IMR-90 (cell line): ENCODE measurements at places on chromosomes 7 and 10. TPM values are rescaled to one million over a fixed set of nuclear protein-coding genes. Genes with fewer than 3 reads are reported as not detected.

DNA sequence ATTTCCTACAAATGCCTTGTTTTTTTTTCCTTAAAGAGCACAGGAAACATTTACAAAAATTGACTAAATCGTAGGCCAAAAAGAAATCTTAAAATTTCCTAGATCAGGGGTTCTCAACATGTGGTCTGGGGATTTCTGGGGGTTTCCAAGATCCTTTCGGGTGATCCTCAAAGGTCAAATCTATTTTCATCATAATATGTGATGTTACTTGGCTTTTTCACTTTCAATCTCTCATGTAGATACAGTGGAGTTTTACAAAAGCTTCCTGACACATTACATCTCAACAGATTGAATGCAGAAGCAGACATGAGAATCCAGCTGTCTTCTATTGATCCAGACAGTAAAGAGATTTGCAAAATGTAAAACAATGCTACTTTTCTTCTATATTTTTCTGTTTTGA, 497.3 kb downstream of the INHBA start:
- no peak for DNase-seq

Gene GSAP
- 1.0 and 1.6 TPM in 2 replicates for polyA plus RNA-seq

GRCh38 chr7:24729365-24730017, 27.8 kb downstream of the GSDME start:
- DNase-seq: no peak

- DNase-seq: no peak
Observed at GRCh38 chr7:123131556-123131955, 68.2 kb downstream of the SLC13A1 start.

Gene TAF5
- polyA plus RNA-seq: 1.7 and 1.9 TPM in 2 replicates

GRCh38 chr10:17802976-17803375, 6.2 kb upstream of the MRC1 start:
- peak; percentile 8 for DNase-seq

Gene EPHB6
- 0.60 and 0.75 TPM in 2 replicates for polyA plus RNA-seq

Gene OR2A1
- polyA plus RNA-seq: not detected in 2 replicates

DNA sequence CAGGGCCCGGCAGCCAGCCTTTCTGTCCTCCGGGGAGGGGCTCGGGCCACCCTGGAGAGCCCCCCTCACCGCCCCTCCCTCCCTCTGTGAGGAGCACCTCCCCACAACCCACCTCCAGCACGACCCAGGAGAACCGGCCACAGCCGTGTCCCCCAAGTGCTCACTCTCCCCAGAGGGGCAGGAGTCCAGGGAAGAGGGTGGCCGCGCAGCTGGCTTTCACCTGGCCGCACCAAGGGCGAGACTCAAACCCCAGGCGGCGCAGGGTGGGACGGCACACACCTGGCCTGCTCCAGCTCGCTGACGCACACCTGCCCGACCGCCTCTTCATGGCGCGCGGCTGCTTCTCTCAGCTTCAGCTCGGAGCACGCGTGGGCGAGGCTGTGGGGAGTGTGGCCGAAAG, 73.4 kb downstream of the CFAP46 start:
- no peak for DNase-seq
